ENCODE measurements at places on chromosomes 11 and 22.

GRCh38 chr11:128200467-128200866 is 386.9 kb downstream of the ETS1 start:
- no peak for DNase-seq

DNA sequence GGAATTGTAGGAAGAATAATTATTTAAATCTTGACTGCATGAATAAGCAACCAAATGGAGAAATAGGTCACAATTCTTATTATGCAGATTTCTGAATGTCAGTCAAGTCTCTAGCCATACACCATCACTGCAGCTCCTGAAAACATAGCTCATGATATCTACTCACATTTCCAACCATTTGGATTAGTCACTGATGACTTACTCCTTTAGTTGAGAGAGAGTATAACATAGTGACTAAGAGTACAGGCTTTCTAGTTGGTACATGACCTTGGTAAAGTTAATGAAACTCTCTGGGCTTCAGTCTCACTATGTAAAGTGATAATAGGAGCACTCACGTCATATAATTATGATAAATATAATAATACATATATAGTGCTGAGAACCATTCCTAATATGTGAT is 265.2 kb downstream of the KCNA4 start:
- DNase-seq = no peak

DNA sequence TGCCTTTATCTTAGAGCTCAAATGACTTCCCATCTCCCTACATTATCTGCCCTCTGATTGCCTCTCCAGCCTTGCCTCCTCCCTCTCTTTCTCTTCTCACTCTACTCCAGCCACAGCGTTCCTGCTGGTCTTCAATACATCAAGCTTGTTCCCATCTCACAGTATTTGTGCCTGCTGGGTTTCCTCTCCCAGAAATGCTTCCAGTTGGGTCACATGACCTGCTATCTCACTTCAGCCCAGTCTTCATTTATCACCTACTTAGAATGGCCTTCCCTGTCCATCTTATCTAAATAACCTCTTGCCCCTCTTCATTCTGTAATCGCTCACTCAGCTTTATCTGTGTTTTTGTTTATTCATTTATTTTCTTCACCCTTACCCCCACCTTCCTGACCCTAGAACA is 61.8 kb upstream of the FAR1 start:
- DNase-seq = no peak

DNA sequence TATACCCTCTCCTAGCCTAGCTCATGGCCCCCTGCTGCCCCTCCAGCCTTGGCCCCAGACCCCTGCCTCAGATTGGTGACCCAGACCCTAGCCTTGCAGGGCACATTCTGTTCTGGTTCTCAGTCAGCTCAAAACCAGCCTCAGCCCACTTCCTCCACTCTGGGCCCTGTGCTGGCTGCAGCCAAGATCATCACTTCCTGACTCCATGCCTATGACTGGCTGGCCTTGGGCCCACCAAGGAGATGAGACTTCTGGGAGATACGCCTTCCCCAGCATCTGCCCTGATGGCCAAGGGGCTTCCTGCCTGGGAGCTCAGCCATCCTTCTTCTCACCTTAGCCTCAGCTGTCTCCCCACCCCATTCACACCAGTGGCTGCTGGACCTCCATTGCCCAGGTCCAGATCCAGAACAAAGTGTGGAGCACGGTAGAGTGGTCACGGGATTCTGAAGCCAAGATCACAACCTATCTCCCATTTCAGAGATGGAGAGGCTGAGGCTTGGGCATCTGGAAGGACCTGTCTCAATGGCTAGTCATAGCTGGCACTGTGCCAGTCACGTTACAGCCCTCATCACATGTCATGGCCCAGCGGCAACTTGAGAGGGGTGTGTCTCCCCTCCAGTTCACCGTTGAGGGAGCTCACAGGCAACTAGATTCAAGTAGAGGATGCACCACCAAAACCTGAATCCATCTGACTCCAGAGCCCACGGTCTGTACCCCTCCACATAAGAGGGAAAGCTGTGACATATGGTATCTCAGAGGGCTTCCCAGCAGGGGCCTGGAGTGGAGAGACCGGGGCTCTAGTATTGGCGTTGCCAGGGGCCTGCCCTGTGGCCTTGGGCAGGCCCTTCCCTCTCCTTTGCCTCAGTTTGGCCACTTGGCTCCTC is 43.0 kb upstream of the KLHL35 start:
- peak; percentile 37 for DNase-seq

GRCh38 chr11:19253153-19253745 is 12.5 kb upstream of the E2F8 start:
- DNase-seq = no peak

DNA sequence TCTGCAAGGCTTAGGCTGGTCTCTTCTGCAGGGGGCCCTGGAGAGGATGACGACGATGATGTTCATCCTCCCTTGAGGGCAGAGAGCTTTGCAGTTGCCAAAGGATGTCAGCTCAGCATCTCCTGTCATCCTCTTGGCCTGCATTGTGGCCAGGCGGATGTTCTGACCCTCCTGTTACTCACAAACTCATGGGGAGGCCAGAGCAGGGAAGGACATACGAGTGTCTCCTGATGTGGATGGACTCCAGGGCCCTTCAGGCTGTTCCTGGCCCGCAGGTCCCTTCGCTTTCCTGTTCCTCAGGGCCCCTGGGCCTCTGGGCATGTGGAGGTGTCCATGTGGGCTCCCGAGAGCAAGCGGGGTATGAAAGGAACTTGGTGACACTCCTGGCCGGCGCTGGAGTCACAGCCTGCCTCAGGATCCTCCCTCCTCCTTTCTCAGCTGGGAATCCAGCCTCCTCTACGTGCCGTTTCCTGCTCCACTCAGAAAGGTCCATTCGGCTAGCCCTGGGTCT is 8.5 kb downstream of the ADORA2A start:
- DNase-seq = no peak

GRCh38 chr11:65562020-65562419 is 3.9 kb upstream of the LTBP3 start:
- no peak for DNase-seq

- DNase-seq = no peak
These were observed 50.1 kb downstream of the CHST1 start for GRCh38 chr11:45615182-45615792.
